ENCODE measurements at places on chromosomes 11 and 22.
A peak's percentile ranks its signal among the peaks of the same experiment; 100 is the strongest.

DNA sequence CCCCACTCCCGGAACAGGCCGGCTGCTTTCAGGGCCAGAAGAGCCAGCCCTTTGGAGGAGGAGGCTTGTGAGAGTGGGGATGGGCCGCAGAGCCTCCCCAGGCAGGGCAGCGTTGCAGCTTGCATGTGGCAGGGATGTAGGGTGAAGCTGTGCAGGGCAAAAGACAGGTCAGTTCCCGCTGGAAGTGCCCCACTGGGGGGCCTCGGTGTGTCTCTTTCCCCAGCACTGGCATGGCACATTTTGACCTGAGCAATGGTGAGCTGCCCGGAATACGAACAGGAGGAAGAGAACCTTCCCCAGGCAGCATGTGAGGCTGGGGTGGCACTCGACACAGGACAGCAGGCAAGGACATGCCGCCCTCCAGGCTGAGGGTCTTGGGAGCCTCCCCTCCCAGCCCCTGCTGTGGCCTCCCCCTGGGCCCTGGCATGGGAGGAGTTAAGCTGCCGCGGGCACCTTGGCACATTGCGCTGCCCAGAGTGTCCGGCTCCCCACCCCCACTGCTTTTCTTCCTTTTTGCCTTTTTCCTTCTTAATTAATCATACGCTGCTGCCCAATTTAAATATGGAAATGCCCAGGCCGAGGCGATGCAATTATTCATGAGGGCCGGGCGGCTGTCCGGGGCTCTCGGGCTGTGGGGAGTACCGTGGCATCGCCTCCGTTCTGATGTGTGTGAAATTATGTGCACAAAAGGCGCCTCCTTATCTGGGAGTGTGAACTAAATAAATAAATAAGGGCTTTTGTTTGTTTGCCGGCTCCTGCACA lies 76.0 kb upstream of the WNT7B start:
- DNase-seq, result peak; percentile 83

GRCh38 chr22:31904651-31905050 lies 39.7 kb upstream of the YWHAH start:
- DNase-seq, result no peak

DNA sequence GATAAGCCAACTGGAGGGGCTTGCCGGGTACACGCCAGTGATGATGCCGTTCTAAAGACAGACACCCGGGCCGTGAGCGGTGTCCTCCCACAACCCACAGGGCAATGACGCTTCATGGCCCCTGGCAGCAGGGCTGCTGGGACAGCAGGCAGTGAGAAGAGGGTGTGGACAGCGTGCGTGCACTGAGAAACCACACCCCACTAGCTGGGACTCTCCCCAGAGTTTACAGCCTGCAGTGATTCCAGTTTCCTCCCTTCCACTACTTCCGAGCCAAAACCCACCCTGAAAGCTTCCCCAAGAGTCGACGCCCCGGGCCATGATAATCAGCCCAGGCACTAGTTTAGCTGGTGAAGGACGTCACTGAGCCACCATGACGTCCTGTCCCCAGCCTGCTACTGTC lies 29.2 kb downstream of the CPT1A start:
- no peak for DNase-seq

- DNase-seq, result no peak
These were observed 945.0 kb downstream of the BRD1 start for GRCh38 chr22:48882636-48883200.

GRCh38 chr11:96179905-96180304 lies 163.1 kb downstream of the MAML2 start:
- DNase-seq, result no peak

GRCh38 chr11:16603245-16603644 lies 135.2 kb upstream of the C11orf58 start:
- DNase-seq, result no peak

DNA sequence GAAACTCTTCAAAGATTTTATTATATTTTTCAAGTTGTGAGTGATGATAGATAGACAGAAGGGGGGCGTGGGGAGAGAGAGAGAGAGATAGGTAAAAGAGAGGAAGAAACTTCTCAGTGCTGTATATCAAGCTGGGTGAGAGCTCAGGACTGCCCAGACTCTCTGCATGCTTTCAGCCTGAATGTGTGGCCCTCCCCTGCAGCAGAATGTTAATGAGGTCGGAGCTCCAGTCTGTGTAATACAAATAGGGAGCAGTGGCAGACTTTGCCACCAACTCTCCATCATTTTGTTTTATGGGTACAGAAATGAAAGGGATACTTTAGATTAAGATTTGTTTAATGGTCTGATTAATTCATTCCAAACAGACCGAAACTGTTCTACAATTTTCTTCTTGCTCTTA lies 752.8 kb downstream of the OPCML start:
- DNase-seq, result peak; percentile 23

DNA sequence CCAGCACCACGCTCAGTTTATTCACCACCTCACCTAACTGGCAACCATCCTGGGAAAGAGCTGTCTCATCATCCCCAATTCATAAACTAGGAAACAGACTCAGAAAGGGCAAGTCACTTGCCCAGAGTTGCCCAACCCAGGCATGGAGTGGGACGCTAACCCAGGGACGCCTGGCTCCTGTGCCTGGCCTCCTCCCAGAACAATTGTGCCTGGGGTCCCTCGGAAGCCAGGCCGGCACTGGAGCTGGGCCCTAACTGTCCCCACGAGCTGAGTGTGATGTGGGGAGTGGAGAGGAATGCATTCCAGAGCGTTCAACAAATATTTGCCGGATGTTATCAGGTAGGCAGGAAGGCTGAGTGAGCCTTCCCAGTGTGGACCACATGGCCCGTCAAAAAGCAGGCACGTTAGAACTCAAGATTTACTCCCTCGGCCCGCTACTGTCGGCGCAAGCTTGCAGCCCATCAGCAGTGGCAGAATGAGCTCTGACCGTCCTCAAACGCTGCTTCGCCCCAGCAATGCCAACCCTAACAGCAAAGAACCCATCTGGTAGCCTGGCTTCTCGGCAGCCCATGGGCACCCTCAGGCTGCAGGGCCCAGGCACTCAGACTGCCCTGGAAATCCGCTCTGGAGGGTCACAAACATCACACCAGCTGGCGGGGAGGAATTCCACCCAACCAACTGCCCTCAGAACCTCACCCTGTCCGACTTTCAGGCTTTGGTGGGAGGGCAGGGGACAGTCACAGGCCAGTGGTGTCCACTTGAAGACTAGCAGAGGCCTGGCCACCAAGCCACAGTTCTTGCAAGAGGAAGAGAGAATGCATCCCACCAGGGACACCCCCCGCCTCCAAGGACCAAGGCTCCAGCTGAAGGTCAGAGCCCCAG lies 35.6 kb downstream of the MYH9 start:
- DNase-seq, result peak; percentile 52

DNA sequence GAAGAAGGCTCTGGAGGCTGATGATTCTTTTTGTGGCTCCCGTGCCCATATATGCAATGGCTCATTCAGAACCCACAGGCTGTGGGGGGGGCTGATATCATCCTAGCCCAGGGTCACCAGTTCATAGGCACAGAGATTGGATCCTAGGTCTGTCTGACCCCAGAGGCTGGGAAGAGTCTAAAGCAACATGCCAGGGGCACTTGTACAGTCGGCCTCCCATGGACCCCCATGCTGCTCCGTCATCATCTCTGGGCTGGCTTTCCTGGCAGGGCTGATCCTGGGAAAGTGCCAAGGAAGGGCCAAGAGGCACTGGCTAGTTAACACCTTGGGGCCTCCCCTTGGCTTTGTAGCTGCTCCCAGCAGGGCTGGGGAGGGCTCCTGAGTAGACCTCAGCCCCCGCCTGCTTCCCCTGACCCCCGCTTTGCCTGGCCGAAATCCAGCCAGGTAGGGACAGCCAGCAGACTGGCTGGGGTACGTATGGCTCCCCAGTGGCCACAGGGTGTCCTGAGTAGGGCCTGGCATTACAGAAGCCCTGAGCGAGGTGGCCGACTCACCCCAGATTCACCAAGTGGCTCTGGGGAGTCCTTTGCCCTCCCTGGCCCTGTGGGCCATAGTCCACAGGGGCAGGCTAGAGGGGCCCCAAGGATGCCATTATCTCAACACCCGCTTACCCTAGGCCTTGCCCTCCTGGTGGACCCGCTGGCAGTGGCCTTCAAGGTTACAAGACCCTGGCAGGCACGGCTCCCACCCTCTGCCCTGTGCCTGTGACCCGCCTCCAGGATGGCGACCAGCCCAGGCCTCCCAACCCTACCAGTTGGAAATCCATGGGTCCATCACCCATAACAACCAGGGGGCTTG lies 22.5 kb downstream of the FADS3 start:
- DNase-seq, result no peak

Measured in foreskin fibroblast (primary cell).